PC-9 (cell line): ENCODE measurements at places on chromosomes 4 and X. TPM values are rescaled to one million over a fixed set of nuclear protein-coding genes. Genes with fewer than 3 reads are reported as not detected.

GRCh38 chr4:41120297-41121217 lies 93.8 kb downstream of the APBB2 start:
- no peak overlapping the region for H3K27ac ChIP-seq
- DNase-seq, result no peak
- H3K4me3 ChIP-seq, result no peak overlapping the region

GRCh38 chr4:105107095-105107856 lies 39.4 kb upstream of the TET2 start:
- DNase-seq, result no peak
- no peak overlapping the region for H3K27ac ChIP-seq
- no peaks in the 10 kb centered on the region for H3K4me1 ChIP-seq
- no peak overlapping the region for H3K4me3 ChIP-seq
- no peaks in the 10 kb centered on the region for H3K27me3 ChIP-seq
- H3K36me3 ChIP-seq, result no peaks in the 10 kb centered on the region

DNA sequence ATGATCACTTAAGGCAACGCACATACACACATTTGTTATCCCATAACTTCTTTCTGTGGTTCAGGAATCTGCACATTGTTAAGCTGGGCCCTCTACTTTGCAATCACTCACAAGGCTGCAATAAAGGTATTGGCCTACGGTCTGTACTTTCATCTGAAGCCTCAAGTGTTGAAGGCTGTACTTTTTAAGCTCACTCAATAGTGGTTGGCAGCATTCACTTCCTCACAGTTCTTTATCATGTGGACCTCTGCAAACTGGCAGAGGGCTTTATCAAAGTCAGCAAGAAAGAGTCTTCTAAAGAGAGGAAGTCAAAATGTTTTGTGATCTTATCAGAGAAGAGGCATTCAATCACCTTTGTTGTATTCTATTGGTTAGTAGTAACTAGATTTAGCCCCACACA lies 301.4 kb upstream of the EPHA5 start:
- no peaks in the 10 kb centered on the region for H3K36me3 ChIP-seq
- no peaks in the 10 kb centered on the region for H3K4me1 ChIP-seq
- no peak overlapping the region for H3K4me3 ChIP-seq
- no peaks in the 10 kb centered on the region for H3K27me3 ChIP-seq
- H3K27ac ChIP-seq, result no peak overlapping the region

GRCh38 chr4:120472447-120473131 lies 405.9 kb upstream of the MAD2L1 start:
- no peak overlapping the region for H3K27ac ChIP-seq
- no peaks in the 10 kb centered on the region for H3K27me3 ChIP-seq
- H3K4me3 ChIP-seq, result no peak overlapping the region
- no peaks in the 10 kb centered on the region for H3K36me3 ChIP-seq
- no peak for DNase-seq

- no peaks in the 10 kb centered on the region for H3K36me3 ChIP-seq
- peaks cover 27% of the 10 kb centered on the region for H3K27me3 ChIP-seq
- DNase-seq, result no peak
- no peak overlapping the region for H3K27ac ChIP-seq
- no peaks in the 10 kb centered on the region for H3K4me1 ChIP-seq
Measured at GRCh38 chrX:1835056-1835455, 220.2 kb downstream of the ASMT start.

DNA sequence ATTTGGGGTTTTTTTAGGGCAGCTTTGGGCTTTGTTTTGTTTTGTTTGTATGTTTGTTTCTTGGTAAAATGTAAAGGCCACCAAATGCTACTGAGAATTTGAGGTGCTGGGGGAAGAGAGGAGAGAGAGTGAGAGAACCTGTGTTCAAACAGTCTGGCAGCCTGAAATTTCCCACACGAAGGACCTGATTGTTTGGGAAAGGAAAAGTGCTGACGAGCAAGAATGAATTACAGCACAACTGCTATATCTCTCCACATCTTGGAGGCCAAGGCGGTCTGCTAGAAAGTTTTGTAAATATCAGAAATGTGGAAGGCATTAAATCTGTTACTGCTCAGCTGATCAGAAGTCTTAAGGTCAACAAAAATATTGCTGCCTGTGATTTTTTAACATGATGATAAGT lies 170.5 kb downstream of the PALLD start:
- peaks cover 12% of the 10 kb centered on the region for H3K4me1 ChIP-seq
- DNase-seq, result no peak

GRCh38 chr4:10671366-10671765 lies 13.2 kb downstream of the CLNK start:
- no peaks in the 10 kb centered on the region for H3K36me3 ChIP-seq
- H3K4me3 ChIP-seq, result no peak overlapping the region
- no peak for DNase-seq
- H3K4me1 ChIP-seq, result no peaks in the 10 kb centered on the region
- H3K27ac ChIP-seq, result no peak overlapping the region

GRCh38 chr4:83340692-83341343 lies 6.2 kb upstream of the HPSE start:
- H3K4me1 ChIP-seq, result no peaks in the 10 kb centered on the region
- no peak overlapping the region for H3K27ac ChIP-seq
- H3K36me3 ChIP-seq, result no peaks in the 10 kb centered on the region

- DNase-seq, result no peak
- no peaks in the 10 kb centered on the region for H3K4me1 ChIP-seq
- H3K4me3 ChIP-seq, result no peak overlapping the region
- H3K36me3 ChIP-seq, result no peaks in the 10 kb centered on the region
- no peak overlapping the region for H3K27ac ChIP-seq
Measured at GRCh38 chr4:180665481-180665880, 1577.7 kb upstream of the TENM3 start.

- no peak overlapping the region for H3K4me3 ChIP-seq
- DNase-seq, result no peak
- H3K27ac ChIP-seq, result no peak overlapping the region
- no peaks in the 10 kb centered on the region for H3K4me1 ChIP-seq
Measured at GRCh38 chrX:420496-421223, 34.0 kb upstream of the PPP2R3B start.

DNA sequence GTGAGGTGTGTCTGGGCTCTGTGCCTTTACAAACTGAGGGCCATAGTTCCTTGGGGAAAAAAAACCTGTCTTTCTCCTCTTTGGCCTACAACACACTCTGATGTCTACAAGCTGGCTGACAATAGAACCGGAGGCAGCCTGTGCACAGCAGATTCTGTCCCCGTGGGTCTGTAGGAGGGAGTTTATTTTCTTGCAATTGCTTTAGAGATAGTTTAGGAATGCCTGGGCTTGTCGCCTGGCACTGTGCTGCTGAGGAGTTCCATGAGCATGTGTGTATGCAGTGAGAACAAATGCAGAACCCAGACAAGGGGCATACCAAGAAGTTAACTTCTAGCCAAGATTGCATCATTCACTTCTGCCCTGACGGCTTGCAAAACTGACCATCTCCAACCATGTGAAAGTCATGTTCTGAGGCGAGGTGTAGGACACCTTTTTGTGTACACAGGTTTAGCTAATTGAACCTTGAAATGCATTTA lies 54.1 kb downstream of the CCNI start:
- no peak for DNase-seq
- no peaks in the 10 kb centered on the region for H3K36me3 ChIP-seq
- H3K27me3 ChIP-seq, result no peaks in the 10 kb centered on the region
- no peaks in the 10 kb centered on the region for H3K4me1 ChIP-seq

DNA sequence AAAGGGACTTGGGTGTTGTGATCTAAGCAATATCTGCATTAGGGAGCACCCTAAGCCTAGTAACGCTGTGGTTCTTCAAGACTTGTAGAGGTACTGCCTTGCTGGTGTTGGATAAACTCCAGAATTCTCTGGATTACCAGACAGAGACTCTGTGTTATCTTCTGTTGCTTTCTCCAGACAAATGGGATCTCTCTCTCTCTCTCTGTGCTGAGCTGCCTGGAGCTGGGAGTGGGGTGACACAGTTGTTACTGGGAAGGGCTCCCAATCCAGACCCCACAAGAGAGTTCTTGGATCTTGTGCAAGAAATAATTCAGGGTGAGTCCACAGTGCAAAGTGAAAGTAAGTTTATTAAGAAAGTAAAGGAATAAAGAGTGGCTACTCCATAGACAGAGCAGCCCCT lies 48.8 kb downstream of the MCUB start:
- no peaks in the 10 kb centered on the region for H3K27me3 ChIP-seq
- H3K4me1 ChIP-seq, result peaks cover 12% of the 10 kb centered on the region
- no peak for DNase-seq

DNA sequence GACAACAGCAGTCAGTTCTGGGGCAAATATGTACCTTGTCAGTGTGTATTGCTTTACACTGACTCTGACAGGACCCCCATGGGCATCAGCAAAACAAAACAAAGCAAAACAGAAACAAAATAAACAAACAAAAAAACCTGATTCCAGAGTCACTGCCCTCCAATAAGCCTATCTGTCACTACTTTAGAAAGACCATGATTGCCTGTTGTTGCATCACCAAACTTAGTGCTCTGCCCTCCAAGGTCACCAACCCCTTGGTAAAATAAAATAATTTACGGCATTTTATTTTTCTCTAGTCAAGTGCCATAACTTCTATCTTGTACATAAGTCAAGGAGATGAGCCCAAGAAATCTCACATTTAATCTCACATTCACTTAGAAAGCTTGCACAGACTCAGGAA lies 120.9 kb upstream of the ADAMTS3 start:
- H3K27ac ChIP-seq, result no peak overlapping the region
- DNase-seq, result no peak
- no peaks in the 10 kb centered on the region for H3K27me3 ChIP-seq
- H3K4me1 ChIP-seq, result no peaks in the 10 kb centered on the region
- H3K36me3 ChIP-seq, result no peaks in the 10 kb centered on the region

GRCh38 chr4:55074386-55074785 lies 51.0 kb downstream of the KDR start:
- H3K36me3 ChIP-seq, result no peaks in the 10 kb centered on the region
- no peaks in the 10 kb centered on the region for H3K27me3 ChIP-seq
- no peak overlapping the region for H3K27ac ChIP-seq
- H3K4me1 ChIP-seq, result no peaks in the 10 kb centered on the region
- no peak overlapping the region for H3K4me3 ChIP-seq

- no peaks in the 10 kb centered on the region for H3K36me3 ChIP-seq
- H3K27ac ChIP-seq, result no peak overlapping the region
- H3K27me3 ChIP-seq, result no peaks in the 10 kb centered on the region
- H3K4me3 ChIP-seq, result no peak overlapping the region
- no peak for DNase-seq
Measured at GRCh38 chr4:95188701-95189370, 359.9 kb downstream of the UNC5C start.

GRCh38 chr4:54498661-54499111 lies 159.1 kb upstream of the KIT start:
- H3K4me3 ChIP-seq, result no peak overlapping the region
- H3K27me3 ChIP-seq, result no peaks in the 10 kb centered on the region

DNA sequence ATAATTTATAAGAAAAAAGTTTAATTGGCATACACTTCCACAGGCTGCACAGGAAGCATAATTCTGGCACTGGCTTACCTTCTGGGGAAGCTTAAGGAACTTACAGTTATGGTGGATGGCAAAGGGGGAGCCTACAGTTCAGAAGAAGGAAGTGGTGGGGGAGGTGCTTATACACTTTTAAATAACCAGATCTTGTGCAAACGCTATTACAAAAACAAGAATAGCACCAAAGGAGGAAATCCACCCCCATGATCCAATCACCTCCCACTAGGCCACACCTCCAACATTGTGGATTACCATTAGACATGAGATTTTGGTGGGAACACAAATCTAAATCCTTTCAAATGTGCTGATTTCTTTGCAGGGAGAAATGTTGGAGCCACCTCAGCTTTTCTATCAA lies 287.7 kb downstream of the CPXCR1 start:
- no peak overlapping the region for H3K27ac ChIP-seq
- no peaks in the 10 kb centered on the region for H3K4me1 ChIP-seq
- no peak overlapping the region for H3K4me3 ChIP-seq
- no peaks in the 10 kb centered on the region for H3K27me3 ChIP-seq
- no peak for DNase-seq
- no peaks in the 10 kb centered on the region for H3K36me3 ChIP-seq

GRCh38 chr4:22490718-22491315 lies 25.0 kb downstream of the ADGRA3 start:
- DNase-seq, result no peak
- H3K36me3 ChIP-seq, result no peaks in the 10 kb centered on the region
- no peak overlapping the region for H3K27ac ChIP-seq
- no peaks in the 10 kb centered on the region for H3K27me3 ChIP-seq
- H3K4me1 ChIP-seq, result no peaks in the 10 kb centered on the region

GRCh38 chrX:118978451-118978850 lies 4.0 kb downstream of the LONRF3 start:
- H3K27me3 ChIP-seq, result 0 out of 2 replicates have a peak, but pooled peaks cover under 1% of the 10 kb centered on the region
- H3K36me3 ChIP-seq, result peaks cover 46% of the 10 kb centered on the region
- H3K4me3 ChIP-seq, result no peak overlapping the region
- H3K4me1 ChIP-seq, result peaks cover 26% of the 10 kb centered on the region

GRCh38 chr4:112979881-112980421 lies 69.5 kb upstream of the ANK2 start:
- H3K36me3 ChIP-seq, result no peaks in the 10 kb centered on the region
- H3K4me1 ChIP-seq, result no peaks in the 10 kb centered on the region
- no peak overlapping the region for H3K4me3 ChIP-seq
- H3K27ac ChIP-seq, result no peak overlapping the region
- DNase-seq, result no peak

The GPR78 gene
- total RNA-seq, result 56.6 and 68.2 TPM in 2 replicates

The ARHGAP36 gene
- total RNA-seq, result not detected in 2 replicates

The DDIT4L gene
- total RNA-seq, result 1.0 and 1.1 TPM in 2 replicates

The TIGD4 gene
- total RNA-seq, result 0.35 and 0.70 TPM in 2 replicates

The SAP30 gene
- 8.0 and 11.4 TPM in 2 replicates for total RNA-seq

The CRMP1 gene
- not detected in 2 replicates for total RNA-seq

The UTP3 gene
- 15.1 and 16.4 TPM in 2 replicates for total RNA-seq

The EVC gene
- total RNA-seq, result 14.0 and 15.5 TPM in 2 replicates

The RPS3A gene
- total RNA-seq, result 1,663 and 2,345 TPM in 2 replicates

The RNF212 gene
- 4.2 and 6.6 TPM in 2 replicates for total RNA-seq

The TMEM31 gene
- not detected in 2 replicates for total RNA-seq

The F8A1 gene
- 12.1 and 19.6 TPM in 2 replicates for total RNA-seq
